ENCODE measurements at places on chromosomes 6 and 20.
A peak's percentile ranks its signal among the peaks of the same experiment; 100 is the strongest.

DNA sequence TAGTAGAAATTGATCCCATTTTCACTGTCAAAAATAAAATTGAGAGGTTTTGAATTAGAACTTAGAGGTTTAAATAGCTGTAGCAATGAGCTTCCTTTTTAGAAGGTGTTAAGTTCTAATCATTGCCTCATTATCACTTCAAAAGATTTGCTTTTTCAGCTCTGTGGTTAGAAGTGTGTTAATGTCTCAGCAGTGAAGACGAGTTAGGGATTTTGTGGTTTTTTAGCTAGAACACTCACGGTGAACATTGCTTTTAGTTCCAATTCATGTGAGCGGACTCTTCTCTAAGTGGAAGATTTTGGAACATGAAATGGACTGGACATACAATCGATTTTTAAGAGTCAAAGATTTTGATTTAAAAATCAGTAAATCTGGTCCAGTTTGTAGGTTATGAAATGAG is 12.7 kb upstream of the IFNGR1 start:
- no peak for DNase-seq

GRCh38 chr6:128446497-128446896 is 73.9 kb downstream of the PTPRK start:
- no peak for DNase-seq

DNA sequence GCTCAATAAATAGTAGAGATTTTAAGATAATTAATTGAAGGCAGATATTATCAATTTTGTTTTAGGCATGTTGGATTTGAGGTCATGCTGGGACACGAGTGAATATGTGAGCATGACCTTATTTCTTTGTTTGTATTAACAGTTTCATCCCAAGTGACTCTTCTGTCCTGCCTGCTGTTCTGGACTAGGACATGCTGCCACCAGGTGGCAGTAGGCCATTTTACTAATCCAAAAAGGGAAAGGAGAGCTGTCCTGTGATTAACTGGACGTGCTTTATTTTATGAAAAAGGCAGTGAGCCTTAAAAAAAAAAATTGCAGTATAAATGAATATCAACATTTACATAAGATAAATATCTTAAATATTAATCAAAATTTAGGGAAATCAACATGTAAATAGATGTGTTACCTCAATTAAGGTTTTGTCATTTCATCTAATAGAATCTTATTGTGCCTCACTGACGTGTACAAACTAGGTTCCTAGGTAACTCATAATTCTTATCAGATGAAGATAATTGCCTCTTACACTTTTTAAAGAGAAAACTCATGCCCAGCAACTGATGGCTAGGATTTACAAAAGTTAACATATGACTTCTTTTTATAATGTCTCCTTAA is 49.8 kb downstream of the FRK start:
- DNase-seq, result peak; percentile 58

DNA sequence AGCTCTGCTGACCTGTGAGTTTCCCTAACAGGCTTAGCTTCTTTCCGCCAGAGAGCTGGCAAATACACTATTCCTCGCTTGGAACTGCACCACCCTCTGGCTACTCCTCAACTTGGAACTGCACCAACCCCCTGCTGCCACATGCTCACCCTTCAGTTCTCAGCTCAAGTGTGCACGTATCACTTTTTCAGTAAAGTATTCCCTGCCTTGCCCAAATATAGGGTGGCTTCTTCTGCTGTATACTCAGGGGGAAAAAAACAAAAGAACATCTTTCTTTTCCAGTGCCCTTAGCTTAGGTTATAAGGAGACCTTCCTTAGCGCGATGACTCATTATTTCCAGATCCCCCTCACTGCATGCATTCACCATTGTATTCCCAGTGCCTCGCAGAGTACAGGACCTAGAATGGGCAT is 21.2 kb downstream of the GNAS-AS1 start:
- DNase-seq, result no peak

DNA sequence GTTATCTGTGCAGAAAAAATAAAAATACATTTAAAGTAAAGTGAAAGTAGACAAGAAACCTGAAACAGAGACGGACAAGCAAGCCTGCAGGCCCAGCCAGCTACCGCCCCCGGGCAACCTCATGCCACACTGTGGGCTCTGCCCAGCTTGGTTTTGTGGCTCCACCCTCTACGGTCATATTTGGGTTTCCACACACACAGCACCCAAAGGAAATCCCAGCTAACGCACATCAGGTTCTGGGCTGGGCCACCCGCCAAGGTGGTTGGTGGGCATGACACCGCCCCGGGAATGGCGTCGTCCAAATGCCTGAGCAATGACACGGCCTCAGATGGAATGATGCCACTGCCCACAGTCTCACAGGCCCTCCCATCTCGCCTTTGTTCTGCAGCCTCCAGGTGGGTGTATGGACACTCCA is 22.9 kb downstream of the FAM110A start:
- no peak for DNase-seq

DNA sequence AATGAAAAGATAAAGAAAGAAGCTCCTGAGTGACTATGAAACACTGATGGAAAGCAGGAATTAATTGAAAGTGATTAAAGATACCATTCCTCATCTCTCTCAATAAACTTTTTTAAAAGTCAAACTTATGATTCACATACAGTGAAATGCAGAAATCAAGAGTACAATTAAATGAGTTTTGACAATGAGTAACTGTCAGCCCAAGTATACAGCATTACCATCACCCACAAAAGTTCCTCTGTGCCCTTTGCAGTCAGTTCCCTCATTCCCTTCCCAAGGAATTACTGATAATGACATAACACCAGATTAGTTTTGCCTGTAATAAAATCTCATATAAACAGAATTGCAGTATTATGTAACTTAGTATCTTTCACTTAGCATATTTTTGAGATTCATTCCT is 44.5 kb downstream of the ATG5 start:
- no peak for DNase-seq

GRCh38 chr6:139452148-139452876 is 77.9 kb upstream of the CITED2 start:
- DNase-seq, result no peak

- DNase-seq, result no peak
These were observed at the start of gene TMEM239 for GRCh38 chr20:2816030-2816582. TSS of gene TMEM239 (plus strand) at chr20:2816364. CDS start at chr20:2816555, 191 bp downstream.

DNA sequence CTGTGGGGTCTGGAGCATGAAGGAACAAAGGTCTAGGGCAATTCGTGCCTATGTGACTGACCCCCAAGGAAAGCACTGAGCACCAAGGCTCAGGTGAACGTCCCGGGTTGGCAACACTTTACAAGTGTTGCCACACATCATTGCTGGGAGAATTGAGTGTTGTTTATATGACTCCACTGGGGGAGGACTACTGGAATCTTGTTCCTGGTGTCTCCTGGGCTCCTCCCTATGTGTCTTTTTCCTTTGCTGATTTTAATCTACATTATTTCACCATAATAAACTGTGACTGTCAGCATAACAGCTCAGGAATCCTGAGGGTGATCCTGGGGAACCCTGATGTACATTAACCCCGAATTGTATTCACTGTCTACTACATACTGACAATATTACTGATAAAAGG is 207.7 kb upstream of the BMP2 start:
- DNase-seq, result no peak

DNA sequence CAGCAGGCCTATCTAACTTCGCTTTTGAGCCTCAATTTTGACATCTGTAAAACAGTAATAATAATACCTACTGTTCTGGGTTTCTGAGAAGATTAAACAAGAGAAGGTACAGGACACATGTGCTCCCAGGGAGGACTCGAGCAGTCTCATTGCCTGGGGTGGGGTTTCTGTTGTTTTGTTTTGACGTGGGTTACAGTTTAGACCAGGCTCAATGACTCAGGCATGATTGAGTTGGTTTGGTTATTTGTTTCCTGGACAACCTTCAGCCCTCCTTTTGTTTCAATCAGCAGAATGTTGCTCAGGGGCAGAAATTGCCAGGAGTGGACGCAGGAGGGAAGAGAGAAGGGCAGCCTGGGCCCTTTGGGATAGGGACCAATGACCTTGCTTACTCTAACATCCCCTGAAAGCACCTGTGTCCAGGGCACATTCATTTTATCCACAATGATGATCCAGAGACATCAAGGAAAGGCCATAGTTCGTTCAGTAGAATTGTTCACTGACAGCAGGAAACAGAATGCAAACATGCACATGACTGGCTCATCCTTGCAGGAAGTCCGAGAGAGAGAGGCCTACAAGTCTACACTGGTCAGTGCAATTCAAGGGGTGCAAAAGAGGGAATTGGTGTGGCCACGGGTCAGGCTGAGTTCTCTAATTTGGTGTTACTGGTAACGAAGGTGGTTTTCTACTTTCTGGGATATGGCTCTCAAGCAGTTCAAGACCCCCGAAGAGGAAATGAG is 74.5 kb upstream of the MRPS10 start:
- no peak for DNase-seq

DNA sequence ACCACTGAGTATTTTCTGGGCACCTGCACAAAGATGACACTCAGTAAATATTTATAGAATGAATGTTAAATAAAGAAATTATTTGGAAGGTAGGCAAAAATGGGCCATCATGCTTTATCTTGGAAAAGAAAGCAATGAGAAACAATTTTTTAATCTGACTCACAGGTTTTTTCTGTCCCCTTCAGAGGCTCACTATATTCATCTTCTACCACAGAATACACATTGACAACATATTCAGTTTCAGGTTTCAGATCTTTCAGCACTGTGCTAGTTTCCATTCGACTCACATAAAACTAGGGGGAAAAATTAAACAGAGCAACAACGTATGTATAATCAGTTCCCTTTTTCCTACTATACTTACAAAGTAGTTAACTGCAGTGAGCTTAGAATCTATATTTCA is 58.3 kb downstream of the COL12A1 start:
- DNase-seq, result no peak

GRCh38 chr6:147203311-147204059 is 732 bp upstream of the STXBP5 start:
- DNase-seq, result peak; percentile 95

GRCh38 chr6:137282254-137282653 is 63.1 kb upstream of the IFNGR1 start:
- DNase-seq, result no peak

- DNase-seq, result no peak
These were observed 77.7 kb downstream of the CDYL start for GRCh38 chr6:4853782-4854511.

GRCh38 chr20:18324596-18325089 is 36.3 kb downstream of the ZNF133 start:
- DNase-seq, result no peak

DNA sequence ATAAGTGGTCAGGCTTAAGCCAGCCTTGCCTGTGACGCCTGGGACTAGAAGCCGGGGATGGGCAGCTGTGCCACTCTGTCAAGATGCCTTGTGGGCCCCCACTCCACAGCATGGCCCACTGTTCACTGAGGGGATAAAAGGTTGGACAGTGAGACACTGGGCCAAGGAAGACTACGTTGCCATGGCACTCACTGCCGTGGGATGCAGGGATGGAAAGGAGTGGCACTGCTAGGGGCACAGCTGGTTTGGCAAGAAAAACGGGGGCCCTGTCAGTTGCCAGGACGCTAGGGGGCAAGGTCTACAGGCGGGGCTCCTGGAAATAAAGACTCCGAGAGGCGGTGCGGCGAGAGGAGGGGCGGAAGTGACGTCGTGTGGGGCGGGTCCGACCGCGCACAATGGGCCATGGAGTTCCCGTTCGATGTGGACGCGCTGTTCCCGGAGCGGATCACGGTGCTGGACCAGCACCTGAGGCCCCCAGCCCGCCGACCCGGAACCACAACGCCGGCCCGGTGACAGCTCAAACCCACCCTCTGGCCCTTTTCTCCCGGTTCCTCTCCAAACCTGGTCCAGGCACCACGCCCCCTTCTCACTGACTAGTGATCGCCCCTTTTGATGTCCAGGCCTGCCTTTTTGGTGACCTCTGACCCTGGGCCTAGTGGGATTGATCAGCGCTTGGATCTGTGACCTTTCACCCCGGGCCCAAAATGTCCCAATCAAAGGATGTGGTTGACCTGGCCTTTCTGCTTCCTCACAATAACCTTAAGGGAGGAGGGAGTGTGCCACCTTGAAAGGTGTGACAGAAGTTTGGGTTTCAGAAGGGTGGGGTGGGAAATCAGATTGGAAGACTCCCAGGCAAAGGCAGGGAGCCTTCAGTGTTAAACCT is at the start of gene ATAT1:
ATAT1 (plus strand) TSS at position 391 of the 883 bp plus-strand sequence.
- DNase-seq, result peak; percentile 94

DNA sequence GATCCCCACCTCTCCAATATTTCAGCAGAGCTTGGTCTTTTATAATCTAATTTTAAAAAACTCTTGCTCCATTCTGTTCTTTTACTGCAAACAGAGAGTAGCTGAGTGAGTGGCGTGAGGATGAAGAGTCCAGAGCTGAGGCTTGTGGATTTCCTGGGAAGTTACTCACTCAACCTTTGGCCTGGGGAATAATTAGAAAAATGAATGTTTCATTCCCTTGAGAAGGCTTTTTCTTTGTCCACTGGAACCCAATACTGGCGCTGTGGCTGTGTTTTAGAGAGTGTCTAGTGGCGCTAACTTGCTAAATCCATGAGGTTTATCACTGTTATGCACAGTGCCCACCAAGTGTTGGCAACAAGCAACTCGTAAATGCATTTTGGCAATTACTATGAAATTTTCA is 251.5 kb downstream of the HIVEP2 start:
- DNase-seq, result no peak

GRCh38 chr6:43338243-43338642 is 29.6 kb upstream of the CRIP3 start:
- no peak for DNase-seq

GRCh38 chr6:30747300-30747687 is 2.9 kb upstream of the IER3 start:
- DNase-seq, result no peak

DNA sequence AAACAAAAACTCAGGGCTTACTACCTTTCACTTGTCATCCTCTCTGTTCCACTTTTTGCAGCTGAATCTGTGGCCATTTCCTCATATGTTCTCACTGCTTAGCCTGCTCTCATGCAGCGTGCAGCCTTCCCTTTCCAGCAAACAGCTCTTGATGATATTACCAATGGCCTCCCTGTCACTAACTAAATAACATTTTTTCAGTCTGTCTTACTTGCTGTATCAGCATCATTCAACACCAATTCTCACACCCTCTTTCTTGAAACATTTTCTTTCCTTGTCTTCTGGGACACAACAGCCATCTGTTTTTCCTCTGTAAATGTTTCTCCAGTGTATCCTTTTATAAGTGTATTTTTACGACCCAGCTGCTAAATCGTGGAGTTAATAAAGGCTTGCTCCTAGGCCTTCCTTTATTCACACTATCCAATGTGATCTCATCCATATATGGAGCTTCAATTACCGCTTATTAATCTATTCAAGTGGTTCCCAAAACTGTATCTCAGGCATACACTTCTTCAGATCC is 523.6 kb upstream of the RNF217 start:
- DNase-seq, result no peak

- DNase-seq, result no peak
These were observed 36.8 kb downstream of the PREX1 start for GRCh38 chr20:48791014-48791413.
